IPS DF 6.9 (cell line): ENCODE measurements at places on chromosomes 2 and 18.
A peak's percentile ranks its signal among the peaks of the same experiment; 100 is the strongest.

GRCh38 chr18:10715791-10716190, 190.0 kb downstream of the NAPG start:
- H3K27ac ChIP-seq = no peak overlapping the region
- H3K36me3 ChIP-seq = no peaks in the 10 kb centered on the region
- H3K4me3 ChIP-seq = no peak overlapping the region
- DNase-seq = no peak
- no peaks in the 10 kb centered on the region for H3K27me3 ChIP-seq
- H3K4me1 ChIP-seq = no peaks in the 10 kb centered on the region

- no peaks in the 10 kb centered on the region for H3K27me3 ChIP-seq
- DNase-seq = no peak
- no peak overlapping the region for H3K4me3 ChIP-seq
- H3K36me3 ChIP-seq = no peaks in the 10 kb centered on the region
These were observed 377.4 kb downstream of the TGIF1 start for GRCh38 chr18:3827236-3827845.

DNA sequence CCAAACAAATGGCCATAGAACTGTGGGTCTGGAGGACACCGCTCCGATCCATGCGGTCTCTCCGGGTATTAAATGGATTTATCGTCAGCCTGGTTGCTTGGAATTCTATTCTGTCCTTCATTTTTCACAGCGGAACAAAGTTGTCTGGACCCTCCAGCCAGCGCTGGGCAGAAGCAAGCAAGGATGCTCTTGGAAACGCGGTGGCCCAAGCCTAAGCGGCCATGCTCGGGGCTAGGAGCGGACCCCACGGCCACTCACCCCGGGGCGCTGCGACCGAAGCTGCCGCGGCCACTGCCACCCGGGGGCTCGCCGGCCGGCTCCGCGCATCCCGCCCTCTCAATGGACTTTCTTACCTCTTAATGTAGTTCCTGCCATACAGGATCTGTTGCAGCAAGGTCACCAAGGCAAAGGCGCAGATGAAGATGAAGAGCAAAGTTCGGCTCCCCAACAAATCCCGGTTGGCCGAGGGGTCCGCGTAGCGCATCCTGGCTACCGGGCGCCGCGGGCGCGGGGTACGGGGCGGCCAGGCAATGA, 761 bp downstream of the ST8SIA5 start:
- no peak for DNase-seq
- peak overlapping the region; percentile 47; the same call in 1 of the 2 replicates for H3K4me3 ChIP-seq
- H3K4me1 ChIP-seq = peaks cover 4% of the 10 kb centered on the region

- no peak for DNase-seq
- H3K4me3 ChIP-seq = no peak overlapping the region
- no peaks in the 10 kb centered on the region for H3K36me3 ChIP-seq
These were observed 17.2 kb downstream of the APOB start for GRCh38 chr2:21026479-21027282.

GRCh38 chr2:240037358-240037757, 7.1 kb upstream of the OR6B2 start:
- H3K36me3 ChIP-seq = no peaks in the 10 kb centered on the region
- H3K27ac ChIP-seq = no peak overlapping the region
- H3K4me3 ChIP-seq = no peak overlapping the region
- DNase-seq = no peak

DNA sequence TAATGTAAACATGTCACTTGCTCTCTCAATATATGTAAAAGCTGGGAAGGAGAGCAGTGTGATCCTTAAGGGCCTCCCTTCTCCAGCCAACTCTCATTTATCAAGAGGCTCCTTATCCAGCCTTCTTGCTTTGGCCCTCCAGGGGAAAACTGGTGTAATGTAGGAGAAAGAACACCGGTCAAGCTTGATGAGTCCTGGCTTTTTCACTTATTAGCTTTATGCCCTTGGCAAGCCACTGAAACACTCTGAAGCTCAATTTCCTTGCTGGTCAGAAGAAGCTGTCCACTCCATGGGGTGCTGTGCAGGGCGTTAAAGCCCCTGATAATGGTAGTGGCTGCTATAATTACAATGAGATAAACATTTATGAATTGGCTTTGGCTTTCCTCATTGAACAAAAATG, 251.2 kb upstream of the RBBP8 start:
- DNase-seq = no peak
- no peak overlapping the region for H3K4me3 ChIP-seq
- H3K27ac ChIP-seq = no peak overlapping the region

- DNase-seq = no peak
- no peaks in the 10 kb centered on the region for H3K4me1 ChIP-seq
- H3K4me3 ChIP-seq = no peak overlapping the region
These were observed 2.3 kb downstream of the DCAF17 start for GRCh38 chr2:171436307-171436706.

DNA sequence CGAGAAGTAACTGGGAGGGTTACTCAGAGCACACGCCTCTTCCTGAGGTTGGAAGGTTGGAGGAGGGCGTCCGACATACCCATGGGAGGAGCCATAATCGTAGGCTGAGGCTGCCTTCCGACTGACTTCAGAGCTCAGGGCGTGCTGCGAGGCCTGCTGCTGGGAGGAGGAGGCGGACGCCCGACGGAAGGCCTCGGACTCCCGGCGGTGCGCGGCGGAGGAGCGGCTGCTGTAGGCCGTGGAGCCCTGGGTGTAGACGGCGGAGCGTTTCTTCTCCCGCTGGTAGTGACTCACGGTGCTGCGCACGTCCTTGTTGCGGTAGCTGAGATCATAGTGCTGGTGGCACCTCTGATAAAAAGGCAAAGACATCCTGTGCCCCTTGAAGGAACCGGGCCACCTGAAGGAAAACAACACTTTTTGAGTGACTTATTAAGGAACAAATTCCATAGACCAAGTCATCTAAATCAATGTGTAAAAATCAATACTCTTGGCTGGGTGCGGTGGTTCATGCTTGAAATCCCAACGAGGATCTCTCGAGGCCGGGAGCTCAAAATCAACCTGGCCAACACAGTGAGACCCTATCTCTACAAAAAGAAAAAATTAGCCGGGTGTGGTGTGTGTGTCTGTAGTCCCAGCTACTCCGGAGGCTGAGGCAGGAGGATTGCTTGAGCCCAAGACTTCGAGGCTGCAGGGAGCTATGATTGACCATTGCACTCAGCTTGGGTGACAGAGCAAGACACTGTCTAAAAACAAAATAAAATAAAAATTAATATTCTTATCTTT, 4.7 kb downstream of the MYOM1 start:
- DNase-seq = no peak
- no peaks in the 10 kb centered on the region for H3K27me3 ChIP-seq
- H3K4me1 ChIP-seq = no peaks in the 10 kb centered on the region
- no peak overlapping the region for H3K27ac ChIP-seq
- H3K36me3 ChIP-seq = no peaks in the 10 kb centered on the region

DNA sequence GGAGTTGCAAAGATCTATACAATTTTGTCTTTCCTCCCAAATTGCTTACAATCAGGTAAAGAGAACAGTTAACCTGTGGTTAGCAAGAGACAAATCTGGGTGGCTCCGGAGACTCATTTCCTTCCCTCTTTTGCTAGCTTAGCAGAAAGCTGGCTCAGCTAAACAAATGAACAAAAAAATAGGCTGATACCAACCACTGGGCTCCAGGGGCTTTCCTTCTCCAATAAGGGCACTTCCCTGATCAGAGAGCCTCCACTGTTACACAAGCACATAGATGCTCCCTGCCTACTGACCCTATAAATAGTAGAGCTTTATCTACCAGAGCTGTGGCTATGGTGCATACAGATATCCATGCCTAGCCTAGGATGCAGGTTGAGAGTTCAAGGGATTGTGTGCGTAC, 90.1 kb upstream of the ARL5A start:
- no peak overlapping the region for H3K27ac ChIP-seq
- H3K27me3 ChIP-seq = no peaks in the 10 kb centered on the region
- no peaks in the 10 kb centered on the region for H3K36me3 ChIP-seq

GRCh38 chr2:104473546-104473945, 380.4 kb upstream of the POU3F3 start:
- no peaks in the 10 kb centered on the region for H3K27me3 ChIP-seq
- peaks cover 2% of the 10 kb centered on the region; the same call in 1 of the 2 replicates for H3K4me1 ChIP-seq
- no peak overlapping the region for H3K4me3 ChIP-seq
- no peaks in the 10 kb centered on the region for H3K36me3 ChIP-seq
- no peak overlapping the region for H3K27ac ChIP-seq

- peaks cover 14% of the 10 kb centered on the region for H3K4me1 ChIP-seq
- H3K36me3 ChIP-seq = no peaks in the 10 kb centered on the region
- no peaks in the 10 kb centered on the region for H3K27me3 ChIP-seq
- no peak overlapping the region for H3K27ac ChIP-seq
- no peak for DNase-seq
These were observed 116.8 kb downstream of the SPTBN1 start for GRCh38 chr2:54572636-54573536.

DNA sequence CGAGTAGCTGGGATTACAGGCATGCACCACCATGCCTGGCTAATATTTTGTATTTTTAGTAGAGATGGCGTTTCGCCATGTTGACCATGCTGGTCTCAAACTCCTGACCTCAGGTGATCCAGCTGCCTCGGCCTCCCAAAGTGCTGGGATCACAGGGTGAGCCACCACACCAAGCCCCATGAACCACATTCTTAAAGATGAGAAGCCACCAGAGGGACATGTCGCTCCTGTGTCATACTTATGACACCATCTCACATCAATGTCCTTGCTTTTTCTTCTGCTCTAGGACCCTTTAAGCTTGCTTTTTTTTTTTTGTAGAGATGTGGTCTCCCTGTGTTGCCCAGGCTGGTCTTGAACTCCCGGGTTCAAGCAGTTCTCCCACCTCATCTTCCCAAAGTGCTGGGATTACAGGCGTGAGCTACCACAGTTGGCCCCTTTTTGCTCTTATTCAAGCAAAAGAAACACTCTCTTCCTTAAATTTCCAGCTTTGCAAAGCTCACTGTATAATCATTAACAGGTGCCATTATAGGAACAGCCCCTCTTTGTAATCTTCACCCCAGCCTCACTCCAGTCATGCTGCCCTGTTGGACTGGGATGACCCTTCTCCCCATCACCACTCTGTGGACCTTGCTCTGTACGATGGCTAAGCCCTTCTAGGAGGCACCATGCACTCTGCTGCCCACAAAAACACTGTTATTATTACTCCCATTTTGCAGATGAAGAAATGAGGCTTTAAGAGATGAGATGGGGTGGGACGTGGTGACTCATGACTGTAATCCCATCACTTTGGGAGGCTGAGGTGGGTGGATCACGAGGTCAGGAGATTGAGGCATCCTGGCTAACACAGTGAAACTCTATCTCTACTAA, 10.8 kb upstream of the KCNG3 start:
- no peak for DNase-seq
- H3K27ac ChIP-seq = no peak overlapping the region
- no peaks in the 10 kb centered on the region for H3K27me3 ChIP-seq
